ENCODE measurements at places on chromosomes 12 and 14.

DNA sequence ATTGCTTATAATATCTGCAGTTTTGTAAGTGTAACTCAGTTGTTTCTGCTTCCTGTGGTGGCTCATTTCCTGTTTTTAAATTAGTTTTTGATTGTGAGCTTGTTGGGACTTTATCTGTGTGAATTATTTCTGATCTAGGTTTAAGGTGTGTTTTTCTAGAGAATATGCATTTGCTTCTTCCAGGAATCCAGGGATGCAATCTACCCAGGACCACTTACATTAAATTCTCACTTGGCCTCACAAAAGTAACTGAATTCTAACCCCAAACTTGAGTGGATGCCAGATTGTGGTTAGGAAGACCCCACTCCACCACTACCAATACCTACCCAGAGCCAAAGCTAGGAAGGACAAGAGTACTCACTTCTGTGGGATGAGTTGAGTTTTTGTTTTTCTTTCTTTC, 11.9 kb downstream of the STYX start:
- DNase-seq: no peak

DNA sequence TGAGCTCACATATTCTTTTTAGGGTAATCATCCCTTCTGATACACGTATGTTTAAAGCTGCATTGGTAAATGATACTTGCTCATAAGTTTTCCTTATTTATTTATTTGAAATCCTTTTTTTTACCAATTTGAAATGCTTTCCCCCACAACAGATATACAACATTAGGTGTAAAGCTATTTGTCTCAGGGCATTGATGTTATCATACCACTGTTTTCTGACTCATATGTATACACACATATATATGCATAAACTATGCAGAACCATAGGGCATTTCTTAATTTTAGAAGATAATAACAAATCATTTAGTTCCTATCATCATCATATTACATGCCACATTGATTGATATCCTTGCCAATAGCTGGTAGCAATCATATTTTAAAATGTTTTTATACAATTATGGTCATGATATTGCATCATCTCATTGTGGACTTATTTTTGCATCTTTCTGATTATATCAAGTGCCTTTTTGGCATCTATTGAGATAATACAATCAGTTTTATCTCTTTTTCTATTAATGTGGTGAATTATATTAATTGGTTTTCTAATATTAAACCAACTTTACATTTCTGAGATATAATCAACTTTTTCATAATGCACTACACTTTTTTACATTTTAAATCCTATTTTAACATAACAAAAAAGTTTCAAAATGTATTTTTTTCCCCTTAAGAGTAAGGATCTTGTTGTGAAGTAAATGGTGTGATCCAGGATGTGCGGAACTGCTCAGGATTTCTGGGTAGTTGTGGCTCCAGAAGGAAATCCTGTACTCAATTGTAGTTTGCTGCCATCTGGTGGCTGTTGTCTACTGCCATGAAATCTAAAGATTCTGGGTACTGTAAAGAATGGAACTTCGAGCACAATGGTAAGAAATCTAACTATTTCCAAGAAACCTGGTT, 16.7 kb downstream of the OR9K2 start:
- no peak for DNase-seq

- no peak for DNase-seq
Measured at GRCh38 chr14:89215531-89215930, 201.5 kb downstream of the FOXN3 start.

DNA sequence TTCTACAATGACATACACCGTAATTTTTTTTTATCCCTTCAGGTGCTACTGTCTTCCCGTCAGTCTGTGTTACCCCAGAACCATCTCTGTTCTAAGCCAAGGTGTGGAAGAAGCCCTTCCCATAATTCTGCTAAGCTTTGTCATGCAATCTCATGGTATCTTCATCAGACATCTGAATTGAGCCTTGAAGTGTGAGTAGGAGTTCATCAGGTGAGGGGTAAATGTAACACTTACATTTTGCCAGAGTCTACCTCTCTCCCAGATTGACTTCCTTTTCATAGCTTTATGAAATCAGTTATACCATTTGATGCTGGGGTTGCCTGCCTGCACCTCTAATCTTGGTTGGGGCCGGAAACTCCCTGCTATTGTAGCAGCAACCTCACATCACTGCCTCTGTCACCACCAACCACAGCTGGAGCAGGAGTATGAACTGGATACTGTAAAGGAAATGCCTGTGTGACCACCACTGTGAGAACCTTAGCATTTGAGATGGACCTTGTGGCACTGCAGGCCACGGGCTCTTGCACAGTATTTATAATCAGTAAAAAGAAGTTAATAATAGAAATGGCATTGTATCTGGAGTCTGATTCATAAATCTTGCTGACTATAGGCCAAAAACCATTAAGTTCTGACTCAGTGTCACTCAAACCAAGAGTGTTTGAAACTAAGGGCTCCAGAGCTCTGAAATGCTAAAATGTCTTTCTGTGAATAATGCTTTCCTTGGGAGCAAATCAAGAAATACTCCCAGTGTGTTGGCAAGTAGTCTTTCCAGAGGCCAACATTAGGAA, 58.7 kb upstream of the STK38L start:
- no peak for DNase-seq

DNA sequence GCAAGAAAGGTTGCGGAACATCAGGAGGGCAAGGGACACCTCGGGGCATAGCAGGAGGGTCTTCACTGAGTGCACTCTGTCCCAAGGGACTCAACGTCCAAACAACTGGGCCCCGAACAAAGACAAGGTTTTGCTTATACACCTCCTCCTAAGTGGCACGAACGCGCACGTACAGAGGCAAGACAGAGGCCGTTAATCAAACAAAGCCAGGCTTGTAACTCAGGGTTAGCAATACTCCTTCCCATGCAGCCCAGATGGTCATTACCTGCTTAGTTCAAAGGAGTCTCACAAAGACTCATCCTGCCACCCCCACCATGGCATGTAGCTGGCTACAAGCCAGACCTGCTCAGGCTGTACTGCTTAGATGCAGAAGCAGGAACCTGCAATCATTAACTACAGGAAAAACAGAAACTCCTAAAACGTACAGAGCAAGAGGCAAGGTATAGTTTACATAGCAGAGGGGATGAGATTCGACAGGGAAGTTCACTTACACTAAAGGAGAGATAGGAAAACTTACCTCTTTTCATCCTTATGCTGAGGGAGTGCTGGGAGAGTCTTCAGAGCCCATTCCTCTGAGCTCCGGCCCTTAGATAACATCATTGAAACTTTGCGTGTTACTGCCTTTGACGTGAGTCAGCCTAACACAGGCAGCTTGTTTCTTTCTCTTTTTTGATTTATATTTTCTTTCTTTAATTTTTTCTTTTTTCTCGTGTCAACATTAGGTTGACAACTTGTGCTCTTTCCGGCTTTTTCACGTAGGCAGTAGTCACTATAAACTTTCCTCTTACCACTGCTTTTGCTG, 1319.1 kb downstream of the TMEM121 start:
- no peak for DNase-seq

GRCh38 chr14:73239393-73240241, 2.3 kb downstream of the PAPLN start:
- DNase-seq: no peak

DNA sequence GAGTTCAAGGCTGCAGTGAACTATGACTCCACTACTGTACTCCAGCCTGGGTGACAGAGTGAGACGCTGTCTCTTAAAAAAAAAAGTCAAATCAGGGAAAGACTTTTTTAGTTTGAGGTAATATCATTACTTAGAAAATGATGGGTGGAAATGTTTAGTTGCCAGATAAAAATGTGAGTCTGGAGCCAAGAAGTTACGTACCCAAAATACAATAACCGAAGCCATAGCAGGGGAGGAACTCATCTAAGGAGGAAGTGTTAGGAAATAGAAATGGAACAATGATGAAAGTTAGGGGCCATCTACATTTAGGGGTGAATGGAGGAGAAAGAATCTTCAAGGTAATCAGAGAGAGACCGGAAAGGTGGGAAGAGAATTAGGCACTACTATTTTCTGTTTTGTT, 98.8 kb downstream of the DACT1 start:
- DNase-seq: no peak

DNA sequence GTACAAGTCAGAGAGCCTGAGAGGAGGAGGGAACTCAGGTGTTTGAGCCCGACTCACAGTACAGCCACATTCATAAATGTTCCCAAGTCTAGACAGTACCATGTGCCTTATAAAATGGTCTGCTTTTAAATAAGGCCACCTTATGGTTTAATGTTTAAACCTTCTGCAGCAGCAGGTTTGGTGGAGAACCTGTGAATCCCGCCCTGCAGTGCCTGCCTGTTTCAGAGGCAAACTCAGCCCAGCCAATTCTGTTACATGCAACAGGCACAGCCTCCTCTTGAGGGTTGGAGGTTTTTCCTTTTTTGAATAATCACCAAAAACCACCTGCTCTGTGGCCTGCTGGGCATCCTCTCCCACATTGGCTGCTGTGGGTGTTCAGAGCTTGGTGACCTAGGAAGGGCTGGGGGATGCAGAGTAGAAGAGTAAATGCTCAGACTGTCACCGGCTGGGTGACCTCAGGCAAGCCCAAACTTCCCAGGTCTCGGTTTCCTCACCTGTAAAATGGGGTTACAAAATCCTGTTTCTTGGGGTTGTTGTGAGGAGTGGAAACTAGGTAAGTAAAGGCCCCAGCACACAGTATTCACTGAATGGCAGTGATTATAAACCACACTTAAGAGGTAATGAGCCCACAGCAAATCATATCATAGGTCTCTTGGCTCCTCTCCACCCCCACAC, 28.0 kb downstream of the NUAK1 start:
- DNase-seq: no peak

GRCh38 chr14:90903101-90903500, 86.9 kb upstream of the TTC7B start:
- DNase-seq: peak; percentile 20

- no peak for DNase-seq
Measured at GRCh38 chr12:101592921-101593320, 1.9 kb upstream of the MYBPC1 start.

GRCh38 chr12:52147367-52147963, 44.3 kb downstream of the KRT80 start:
- DNase-seq: no peak

GRCh38 chr14:75793806-75794205, 132.8 kb downstream of the TTLL5 start:
- no peak for DNase-seq

GRCh38 chr14:64059454-64060198, 206.8 kb downstream of the SYNE2 start:
- DNase-seq: no peak

DNA sequence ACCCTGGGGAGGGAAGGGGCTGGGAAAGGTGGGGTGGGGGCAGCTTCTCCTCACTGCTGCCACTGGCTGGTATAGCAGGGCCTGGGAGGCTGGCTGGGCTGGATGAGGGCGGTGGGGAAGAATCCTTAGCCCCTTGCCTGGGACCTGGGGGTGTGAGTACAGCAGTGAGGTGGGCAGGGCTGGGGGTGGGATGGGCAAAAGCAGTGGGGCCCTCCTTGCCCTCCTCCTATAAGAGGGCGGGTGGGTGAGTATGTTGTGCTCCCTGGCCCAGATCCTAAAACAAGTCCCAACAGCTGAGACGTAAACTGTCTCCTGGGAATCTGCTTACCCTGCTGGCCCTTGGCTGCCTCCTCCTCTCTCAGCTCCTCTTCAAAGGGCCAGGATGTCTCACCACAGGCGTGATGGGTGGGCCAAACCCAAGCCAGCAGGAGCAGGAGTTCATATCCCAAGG, 2.2 kb downstream of the NCKAP5L start:
- no peak for DNase-seq

DNA sequence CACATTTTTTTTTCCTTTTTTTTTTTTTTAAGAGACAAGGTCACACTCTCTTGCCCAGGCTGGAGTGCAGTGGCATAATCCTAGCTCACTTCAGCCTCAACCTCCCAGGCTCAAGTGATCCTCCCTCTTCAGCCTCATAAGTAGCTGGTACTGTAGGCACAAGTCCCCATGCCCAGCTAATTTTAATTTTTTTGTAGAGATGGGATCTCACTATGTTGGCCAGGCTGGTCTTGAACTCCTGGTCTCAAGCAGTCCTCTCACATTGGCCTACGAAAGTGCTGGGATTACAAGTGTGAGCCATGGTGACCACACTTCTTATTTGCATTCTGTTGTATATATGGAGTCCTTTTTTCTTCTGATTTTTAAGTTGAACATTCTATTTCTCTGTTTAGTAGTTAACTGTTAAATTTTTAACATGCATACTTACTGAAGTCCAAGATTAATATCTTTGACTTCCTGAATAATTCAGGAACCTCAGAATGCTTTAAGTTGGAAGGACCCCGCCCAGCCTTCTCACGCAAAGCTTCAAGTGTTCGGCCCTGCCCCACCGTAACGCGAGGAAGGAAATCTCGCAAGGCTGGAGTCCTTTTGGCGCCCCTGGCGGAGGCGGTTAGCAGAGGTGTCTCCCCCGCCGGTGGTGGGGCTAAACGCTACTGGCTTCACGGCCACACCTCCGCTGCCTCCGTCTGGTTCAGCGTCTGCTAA, 21.6 kb downstream of the SPATS2 start:
- no peak for DNase-seq

DNA sequence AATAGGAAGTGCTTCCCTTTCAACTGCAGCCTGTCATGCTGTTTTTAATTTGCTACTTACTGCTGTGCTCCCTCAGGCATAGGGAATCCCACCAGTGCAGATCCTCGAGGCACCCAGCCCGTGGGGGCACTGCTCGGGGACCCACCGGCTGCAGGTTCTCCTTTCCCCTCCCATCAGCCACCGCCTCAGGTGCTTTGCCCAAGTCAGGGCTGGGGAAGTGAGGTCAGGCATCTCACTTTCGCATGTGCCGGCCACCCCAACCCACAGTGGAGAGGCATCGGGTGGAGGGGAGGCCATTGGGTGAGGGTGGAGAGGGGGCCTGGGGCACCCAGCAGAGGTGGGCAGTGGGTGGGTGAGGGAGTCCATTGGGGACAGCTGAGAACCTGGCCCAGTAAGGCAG, 41.9 kb upstream of the MAX start:
- no peak for DNase-seq

- DNase-seq: no peak
Measured at GRCh38 chr14:54342806-54343205, 54.0 kb upstream of the CDKN3 start.

DNA sequence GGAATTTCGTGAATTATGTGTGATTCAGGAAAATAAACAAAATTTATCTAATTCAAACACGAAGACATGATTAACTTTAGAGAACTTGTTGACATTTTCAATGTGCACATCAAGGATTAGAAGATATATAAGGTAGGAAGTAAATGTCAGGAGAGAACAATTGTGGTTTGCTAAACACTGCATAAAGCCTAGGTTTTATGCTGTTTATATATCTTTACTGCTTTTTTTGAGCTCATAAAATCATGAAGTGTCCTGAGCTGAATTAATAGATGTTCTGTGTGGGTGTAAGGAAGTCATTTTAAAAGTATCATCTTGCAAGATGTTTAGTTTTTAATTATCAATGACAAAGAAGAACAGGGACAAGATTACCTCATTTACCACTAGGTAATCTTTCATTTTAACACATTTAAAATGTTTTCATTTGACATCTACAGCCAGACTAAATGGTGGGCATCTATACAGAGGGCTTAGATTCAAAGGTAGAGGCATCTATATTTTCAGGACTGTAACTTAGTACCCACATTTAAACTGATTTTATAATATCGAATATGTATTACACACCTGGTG, 382.8 kb downstream of the ADAMTS20 start:
- DNase-seq: no peak
